ENCODE measurements at places on chromosomes 13 and 19. TPM values are rescaled to one million over a fixed set of nuclear protein-coding genes. Genes with fewer than 3 reads are reported as not detected.

- DNase-seq: no peak
These were observed 522.0 kb upstream of the ATXN8OS start for GRCh38 chr13:69585656-69586055.

The A1BG gene
- total RNA-seq: 3.4 TPM

- peak; percentile 68 for DNase-seq
These were observed 11.3 kb upstream of the PLA2G4C start for GRCh38 chr19:48121909-48122371.

DNA sequence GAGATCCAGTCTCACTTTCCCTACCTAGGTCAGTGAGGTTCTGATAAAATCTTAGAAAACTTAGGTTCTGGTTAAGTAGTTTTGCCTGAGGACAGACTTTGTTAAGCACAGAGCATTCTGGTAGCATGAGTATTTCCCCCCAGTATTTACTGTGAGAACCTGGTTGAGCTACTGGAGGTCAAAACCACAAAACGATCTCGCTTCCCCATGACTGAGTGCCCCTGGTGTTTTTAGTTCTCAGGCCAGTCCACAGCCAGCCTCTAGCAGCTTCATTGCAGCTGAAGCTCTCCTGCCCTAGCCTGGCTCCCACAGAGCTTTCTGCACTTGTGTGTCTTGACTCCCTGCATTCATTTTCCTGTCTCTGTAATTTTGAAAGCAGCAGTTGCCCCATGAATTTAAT, 1138.2 kb downstream of the UQCRFS1 start:
- DNase-seq: no peak

- DNase-seq: peak; percentile 24
These were observed 345 bp downstream of the ZNF257 start for GRCh38 chr19:22052644-22053013.
